ENCODE measurements at places on chromosomes 16 and 17.

GRCh38 chr16:22216191-22216831 lies 10.2 kb downstream of the EEF2K start:
- DNase-seq, result peak; percentile 47

DNA sequence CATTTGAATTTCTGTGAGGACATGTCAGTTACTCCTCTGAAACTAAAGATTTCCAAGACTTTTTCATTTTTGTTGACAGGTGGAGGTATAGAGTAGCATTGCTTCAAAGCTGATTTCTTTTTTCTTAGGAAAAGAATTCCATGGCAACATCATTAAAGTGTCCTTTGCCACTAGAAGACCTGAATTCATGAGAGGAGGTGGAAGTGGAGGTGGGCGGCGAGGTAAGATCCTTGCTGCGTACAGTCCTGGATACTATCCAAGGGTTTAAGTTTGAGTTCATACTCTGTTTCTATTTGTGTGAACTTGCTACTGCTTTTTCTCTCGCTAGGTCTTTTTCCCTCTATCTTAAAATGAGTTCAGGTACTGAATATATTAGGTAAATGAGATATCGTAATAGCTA lies 26.5 kb downstream of the HEATR9 start:
- no peak for DNase-seq

DNA sequence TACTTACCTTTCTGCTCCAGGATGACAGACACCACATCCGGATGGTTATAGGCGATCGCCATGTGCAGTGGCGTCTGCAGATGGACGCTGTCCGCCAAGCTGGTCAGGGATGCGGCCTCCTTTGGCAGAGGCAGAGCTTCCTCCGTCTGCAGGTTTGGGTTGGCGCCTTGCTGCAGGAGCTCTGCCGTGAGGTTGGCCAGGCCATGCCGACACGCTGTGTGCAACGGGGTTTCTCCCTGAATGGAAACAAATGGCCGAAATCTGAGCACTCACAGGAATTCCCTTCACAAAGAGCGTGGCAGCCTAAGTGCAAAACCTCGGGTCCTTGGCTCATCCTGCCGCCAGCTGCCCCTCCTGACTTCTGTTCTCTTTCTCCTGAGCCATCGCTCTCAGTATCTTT lies 41.8 kb downstream of the CYB5D2 start:
- DNase-seq, result no peak

- no peak for DNase-seq
These were observed 10.1 kb downstream of the C16orf90 start for GRCh38 chr16:3485097-3485745.

DNA sequence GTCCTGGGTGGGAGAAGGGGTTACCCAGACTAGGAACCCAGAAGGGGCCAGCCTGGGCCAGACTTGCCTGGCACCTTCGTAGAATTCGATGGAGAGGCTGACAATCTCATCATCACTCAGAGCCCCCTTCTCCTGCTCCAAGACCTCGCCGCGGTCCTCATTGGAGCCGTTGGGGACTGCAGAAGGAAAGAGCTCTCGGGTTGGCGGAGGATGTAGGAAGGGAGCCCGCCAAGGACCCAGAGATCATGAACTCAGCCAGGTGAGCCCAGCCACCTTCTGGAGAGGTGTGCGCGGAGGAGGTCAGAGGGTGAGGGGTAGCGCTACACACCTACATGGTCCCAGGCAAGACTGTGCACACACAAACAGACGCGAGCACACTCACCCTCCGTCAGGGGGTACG lies 8.5 kb downstream of the CISD3 start:
- DNase-seq, result no peak
